ENCODE measurements at places on chromosomes 2 and 18.

DNA sequence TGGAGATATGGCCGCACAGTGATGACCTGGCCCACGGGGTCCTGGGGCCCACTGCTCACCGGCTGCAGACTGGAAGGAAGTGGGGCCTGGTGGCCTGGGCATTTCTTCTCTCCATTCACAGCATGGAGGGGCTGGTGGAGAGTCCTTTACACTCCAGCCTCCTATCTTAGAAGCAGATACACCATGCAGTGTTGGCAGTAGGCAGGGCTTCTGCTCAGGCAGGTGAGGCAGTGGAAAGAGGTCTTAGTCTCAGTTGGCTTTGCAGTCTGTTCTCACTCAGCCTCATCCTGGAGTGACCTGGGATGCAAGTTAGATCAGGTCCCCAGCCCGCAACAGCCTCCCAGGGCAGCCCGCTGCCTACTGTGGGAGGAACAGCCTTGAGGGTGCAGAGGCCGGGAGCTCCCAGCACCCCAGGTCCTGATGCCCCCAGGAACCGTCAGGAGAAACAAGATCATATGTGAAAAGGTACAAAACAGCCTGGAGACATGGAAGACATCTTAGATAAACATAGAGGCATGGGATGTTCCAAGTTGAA is 45.8 kb upstream of the OTOS start:
- DNase-seq, result no peak

DNA sequence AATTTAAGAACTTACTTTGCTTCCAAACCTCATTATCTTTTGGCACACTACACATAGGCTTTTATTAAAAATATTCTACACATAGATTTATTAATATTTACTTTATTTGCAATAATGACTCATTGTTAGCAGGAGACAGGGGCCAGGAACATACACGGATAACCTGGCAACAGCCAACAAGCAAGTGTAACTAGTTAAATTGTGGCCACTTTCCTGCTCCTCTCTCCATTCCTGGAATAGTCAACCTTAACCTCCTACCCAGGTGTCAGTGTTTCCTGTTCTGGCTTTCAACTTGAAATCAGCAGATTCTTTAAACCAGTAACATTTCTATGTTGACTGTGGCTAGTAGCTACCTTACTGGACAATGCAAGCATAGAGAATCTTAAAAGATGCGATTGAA is 26.5 kb downstream of the ACVR1 start:
- no peak for DNase-seq

DNA sequence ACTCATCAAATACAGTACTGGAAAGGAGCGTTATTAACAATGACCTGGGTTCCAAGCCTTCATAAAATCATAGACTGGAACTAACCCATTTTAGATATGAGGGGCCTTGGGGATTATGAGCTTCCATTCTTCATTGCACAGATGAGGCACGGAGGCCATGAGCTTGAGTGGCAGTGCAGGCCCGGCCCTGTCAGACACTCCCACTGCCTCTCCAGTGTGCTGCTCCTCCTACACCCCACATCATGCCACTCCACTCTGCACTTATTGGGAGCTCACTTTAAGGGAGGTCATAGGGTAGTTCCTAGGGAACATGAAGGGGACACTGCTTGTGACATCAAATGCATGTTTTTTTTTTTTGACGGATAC is 77.9 kb downstream of the TSN start:
- no peak for DNase-seq

- no peak for DNase-seq
These were observed 102.9 kb downstream of the DHRS9 start for GRCh38 chr2:169172151-169172735.

- DNase-seq, result no peak
These were observed 192.2 kb upstream of the HAAO start for GRCh38 chr2:42984617-42985016.

- DNase-seq, result no peak
These were observed 4.9 kb upstream of the DUSP2 start for GRCh38 chr2:96150007-96150640.

DNA sequence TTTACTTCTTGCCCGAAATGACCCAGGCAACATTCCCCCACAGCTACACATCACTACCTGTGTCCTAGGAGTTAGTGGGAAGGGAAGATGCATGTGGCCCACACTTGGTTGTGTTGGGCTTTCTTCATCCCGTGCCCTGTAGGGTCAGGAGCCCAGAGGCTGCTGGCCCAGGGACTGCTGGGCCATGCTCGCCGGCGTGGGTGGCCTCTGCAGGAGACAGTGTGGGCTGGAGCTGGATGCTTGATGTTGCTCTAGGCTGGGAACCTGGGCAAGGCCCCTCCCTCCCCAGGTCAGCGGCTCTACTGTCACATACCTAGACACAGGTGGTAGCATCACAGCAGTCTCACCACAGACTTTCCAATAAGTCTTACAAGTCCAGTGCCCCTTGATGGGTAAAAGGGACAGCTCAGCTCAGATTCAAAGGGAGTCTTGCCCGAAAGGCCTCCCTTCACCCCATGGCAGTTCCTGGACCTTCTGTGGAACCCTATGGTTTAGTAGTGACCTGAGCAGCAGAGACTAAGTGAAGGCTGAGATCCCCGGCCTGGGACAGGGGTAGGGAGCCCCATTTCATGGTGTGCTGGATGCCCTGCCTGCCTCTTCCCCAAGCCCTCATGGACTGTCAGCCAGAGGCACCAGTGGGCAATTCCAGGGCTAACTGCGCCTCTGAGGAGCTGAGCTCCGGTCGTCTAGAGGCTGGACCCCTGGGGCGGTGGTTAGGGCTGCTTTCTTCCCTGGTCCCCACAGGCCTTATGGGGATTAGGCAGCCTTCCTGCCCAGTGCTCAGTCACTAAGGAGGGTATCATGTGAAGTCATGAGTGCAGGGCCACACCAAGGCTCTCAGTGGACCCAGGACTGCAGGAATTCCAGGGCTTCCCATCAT is 45.4 kb upstream of the FAHD2A start:
- DNase-seq, result no peak

GRCh38 chr2:216803791-216804190 is 56.1 kb downstream of the TNP1 start:
- no peak for DNase-seq

GRCh38 chr18:2409906-2410305 is 161.4 kb downstream of the METTL4 start:
- no peak for DNase-seq

GRCh38 chr2:161546635-161547034 is 77.6 kb upstream of the SLC4A10 start:
- no peak for DNase-seq

DNA sequence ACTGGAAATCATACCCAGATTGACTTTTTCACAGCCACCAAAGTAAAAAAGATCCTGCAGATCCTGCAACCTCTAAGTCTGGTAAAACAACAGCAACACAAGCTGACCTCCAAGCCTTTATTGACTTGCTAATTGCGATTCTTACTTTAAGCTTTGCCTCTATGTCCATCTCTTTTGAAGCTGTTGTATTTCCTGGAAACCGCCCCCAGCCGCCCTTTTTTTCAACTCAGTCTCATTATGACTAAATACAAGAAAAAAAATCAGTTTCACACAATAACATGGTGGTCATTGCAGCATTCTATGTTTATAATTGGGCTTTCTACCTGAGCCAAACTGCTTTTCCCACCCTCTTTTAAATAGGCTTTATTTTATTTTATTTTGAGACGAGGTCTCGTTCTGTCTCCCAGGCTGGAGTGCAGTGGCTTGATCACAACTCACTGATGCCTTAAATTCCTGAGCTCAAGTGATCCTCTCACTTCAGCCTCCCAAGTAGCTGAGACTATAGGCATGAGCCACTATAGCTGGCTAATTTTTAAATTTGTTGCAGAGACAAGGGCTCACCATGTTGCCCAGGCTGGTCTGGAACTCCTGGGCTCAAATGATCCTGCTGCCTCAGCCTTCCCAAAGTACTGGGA is 76.2 kb downstream of the MOGAT1 start:
- DNase-seq, result no peak

GRCh38 chr18:45349019-45349418 is 266.3 kb upstream of the SLC14A2 start:
- DNase-seq, result no peak

DNA sequence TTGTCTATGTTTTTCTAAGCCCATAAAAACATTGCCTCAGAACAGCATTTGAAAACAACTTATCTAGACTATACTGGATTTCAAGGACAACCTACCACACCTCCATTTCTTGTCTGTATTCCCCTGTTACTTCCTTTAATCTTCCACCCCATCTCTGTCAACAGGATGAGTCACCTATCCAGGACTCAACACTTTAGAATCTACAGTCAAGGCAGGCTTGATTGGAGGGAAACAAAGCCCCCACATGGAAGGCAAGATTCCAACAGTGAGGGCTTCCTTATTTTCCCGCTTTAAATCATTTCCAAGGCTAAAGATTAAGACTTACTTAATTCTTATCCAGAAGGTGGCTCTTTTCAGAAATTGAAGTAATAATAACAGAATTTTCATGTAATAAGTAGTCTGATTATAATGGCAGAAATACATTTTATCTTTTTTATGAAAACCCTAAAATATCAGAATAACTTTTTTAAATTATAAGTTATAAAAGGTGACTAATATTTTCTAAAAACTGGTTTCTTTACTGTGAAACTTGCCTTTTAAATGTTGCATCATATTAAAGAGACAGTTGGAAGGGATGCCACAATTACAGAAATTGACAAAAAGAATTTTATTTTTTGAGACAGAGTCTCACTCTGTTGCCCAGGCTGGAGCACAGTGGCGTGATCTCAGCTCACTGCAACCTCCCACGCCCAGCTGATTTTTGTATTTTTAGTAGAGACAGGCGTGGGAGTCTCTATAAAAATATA is 138.7 kb upstream of the CCDC150 start:
- DNase-seq, result no peak

- DNase-seq, result no peak
These were observed 1354.6 kb upstream of the NRXN1 start for GRCh38 chr2:52386433-52387030.

Measured in activated CD8-positive, alpha-beta memory T cell treated with anti-CD3 and anti-CD28 coated beads for 1 hour (primary cell).